Left colon (tissue), 2 donors: ENCODE measurements at places on chromosomes 11 and 22.

DNA sequence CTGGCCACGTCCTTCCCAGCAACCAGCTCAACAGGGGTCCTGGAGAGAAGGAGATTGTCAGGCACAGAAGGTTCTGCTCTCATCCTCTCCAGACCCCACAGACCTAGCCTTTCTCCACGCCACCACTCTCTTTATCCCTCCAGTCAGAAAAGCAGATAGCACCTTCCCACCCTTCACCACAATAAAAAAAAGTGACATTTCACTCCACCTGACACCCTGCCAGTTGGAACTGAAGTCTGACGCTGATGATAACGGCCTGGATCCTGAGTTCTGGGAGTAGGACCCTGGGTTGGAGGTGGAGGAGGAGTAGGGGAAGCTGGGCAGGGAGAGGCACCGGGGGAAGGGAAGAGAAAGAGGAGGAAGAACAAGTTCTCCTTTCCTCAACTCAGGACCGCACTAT is 127.5 kb upstream of the ANO1 start:
- no peak for DNase-seq

DNA sequence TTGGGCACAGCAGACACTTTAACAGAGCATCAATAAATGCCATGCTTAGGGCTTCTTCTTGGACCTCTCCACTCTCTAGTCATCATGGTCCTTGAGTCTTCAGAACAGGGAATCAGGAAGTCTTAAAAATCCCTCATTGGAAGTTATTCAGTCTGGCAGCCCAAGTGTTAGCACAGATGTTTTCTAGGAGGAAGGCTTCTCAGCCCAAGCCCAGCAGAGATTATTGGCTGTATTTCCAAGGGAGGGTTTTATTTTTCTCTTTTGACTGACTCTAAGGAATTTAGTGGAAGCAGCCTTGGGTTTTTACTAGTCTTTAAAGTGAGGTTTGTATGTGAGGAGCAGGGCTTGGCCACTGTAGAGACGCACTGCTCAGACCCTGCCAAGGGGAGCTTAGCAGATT is 41.9 kb downstream of the CEP164 start:
- DNase-seq: no peak

- DNase-seq: no peak
Observed at GRCh38 chr22:33070600-33070999, 12.4 kb upstream of the SYN3 start.

DNA sequence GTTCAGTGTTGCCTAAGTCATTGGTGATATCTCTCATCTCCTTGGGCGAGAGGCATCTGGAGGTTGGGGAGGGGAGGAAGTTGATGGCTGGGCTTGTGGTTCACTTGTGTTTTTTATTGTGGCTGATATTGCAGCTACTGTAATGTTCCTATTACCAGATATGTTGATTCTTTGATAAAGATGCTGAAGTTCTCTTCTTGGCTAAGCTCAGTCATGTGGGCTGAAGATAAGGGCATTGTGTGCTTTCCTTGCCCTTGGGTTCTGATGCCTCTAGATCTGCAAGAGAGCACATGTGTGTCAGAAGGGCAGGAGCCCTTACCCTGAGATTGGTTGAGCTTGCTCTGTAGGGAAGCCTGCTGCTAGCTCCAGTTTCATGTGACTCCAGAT is 12.0 kb downstream of the STX3 start:
- DNase-seq: no peak

DNA sequence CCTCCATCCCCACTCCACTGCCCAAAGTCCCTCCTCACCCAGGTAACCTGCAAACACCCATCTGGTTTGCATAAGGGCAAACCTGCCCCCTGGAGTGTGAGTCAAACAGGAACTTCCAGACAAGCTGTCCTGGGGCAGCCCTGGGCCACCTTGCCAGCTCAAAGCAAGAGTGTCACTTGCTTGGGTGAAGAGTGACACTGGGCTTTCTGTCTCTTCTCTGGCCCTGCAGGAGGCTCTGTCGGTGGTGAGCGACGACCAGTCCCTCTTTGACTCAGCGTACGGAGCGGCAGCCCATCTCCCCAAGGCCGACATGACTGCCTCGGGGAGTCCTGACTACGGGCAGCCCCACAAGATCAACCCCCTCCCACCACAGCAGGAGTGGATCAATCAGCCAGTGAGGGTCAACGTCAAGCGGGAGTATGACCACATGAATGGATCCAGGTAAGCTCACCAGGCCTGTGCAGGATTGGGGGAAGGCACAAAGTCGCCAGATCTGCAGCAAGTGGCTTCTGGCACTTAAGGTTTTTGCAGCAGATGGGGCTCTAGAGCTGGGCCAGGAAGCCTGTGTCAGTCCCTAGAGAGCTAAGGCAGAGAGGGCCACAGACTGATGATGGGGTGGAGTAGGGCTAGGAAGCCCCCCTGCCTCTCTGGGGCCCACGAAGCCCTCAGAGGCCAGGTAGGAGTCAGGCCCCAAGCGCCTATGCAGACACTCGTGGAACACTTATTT is 64.2 kb downstream of the FLI1 start:
- DNase-seq: no peak

- DNase-seq: peak; percentile 82
Observed at GRCh38 chr22:37659066-37659896, 758 bp downstream of the PDXP start.

DNA sequence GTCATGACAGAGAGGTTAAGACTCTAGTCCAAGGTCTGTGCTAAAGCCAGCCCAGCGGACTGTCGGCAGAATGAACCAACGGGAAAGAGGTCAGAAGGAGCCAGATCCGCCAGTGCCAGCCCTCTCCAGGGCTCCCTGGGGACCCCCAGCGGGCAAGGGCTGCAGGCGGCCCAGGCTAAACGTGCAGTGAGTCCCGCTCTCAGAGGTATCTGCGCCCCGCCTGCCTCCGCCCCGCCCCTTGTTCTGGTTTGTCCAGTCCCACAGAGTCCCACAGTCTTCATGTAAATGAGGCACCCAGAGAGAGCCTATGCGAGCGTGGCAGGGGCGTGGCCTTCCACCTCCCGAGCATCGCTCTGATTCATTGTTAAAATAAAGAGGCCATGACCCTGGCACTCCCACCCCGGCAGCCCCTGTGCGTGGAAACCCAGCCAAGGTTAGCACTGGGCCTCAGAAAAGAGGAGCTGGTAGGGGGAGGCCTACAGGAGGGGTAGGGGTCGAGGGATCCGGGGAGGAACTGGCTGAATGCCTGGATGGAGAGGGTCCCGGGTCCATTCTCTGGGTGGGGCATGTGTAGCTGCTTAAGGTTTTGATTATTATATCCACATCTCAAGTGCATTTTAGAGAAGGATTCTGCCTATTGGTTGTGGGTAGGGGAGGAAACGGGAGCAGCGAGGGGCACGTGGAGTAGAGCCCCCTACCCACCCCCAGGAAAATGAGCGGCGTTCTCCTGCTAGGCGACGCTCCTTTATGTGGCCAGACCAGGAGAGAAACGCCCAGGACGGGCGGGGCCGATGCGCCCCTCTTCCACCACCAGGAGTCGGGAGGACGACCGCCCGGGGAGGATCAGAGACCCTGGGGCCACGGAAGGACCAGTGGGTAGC is at the start of gene TRIOBP:
Gene TRIOBP, plus strand, starts transcription at position 392 of the 881 bp plus-strand sequence. CDS start 4,318 bp downstream, outside the sequence.
- DNase-seq: peak; percentile 97

- DNase-seq: no peak
Observed at GRCh38 chr22:19106886-19107729, 15.1 kb downstream of the DGCR2 start.

GRCh38 chr11:28903716-28904115 is 795.5 kb downstream of the METTL15 start:
- DNase-seq: no peak

DNA sequence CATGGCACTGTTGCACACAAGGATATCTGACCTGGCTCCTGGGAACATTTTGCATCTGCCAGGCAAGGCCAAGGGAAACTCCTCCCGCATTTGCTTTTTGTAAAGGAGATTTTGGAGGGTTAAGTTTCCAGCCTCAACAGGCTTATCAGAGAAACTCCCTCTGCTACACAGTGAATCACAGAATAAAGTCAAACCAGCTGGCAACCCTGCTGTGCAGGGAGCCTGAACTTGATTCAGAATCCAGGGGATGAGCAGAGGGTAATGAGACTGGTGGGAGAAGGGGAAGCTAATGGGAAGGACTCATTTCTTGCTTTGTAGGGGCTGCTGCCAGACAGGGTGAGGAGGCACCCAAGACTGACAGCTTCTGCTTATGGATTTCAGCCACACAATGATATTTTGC is 185.3 kb upstream of the ISX start:
- no peak for DNase-seq

DNA sequence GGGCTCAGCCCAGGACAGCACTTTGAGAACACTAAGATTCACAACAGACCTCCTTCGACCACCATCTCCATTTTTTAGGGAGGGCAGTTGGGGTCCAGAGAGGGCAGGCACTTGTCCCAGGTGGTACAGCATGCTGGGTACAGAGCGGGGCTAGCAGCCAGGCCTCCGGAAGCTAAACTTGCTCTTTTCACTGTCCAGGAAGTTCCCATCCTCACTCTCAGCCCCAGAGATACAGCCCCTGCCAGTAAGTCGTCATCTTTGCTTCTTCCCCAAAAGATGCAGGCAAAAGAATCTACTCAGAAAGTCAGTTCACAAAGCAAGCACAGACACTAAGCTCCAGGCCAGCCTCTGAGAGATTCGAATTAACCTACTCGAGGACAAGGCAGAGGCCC is 6.7 kb upstream of the RAB3IL1 start:
- no peak for DNase-seq

DNA sequence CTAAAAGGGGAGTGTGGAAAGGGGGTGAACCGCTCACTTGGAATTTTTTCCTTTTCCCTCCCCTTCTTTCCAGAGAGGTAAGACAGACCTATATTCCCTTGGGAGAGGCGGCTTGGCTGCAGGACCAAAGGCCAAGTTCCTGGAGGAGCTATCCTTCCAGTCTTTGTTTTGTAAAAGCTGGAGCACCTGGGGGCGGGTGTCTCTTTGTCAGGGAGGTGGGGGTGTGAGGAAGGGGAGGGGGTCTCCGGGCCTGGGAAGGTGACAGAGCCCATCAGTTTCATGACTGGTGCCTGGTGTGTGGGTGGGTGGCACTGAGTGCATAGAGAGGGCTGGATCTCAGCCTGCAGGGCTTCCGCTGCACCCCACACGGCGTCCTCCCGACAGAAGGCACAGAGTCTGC is 18.5 kb downstream of the PTPN5 start:
- no peak for DNase-seq

GRCh38 chr11:20089367-20089766 is 70.9 kb downstream of the DBX1 start:
- DNase-seq: no peak
